Erythroblast (primary cell): ENCODE measurements at places on chromosomes 3 and 15.

DNA sequence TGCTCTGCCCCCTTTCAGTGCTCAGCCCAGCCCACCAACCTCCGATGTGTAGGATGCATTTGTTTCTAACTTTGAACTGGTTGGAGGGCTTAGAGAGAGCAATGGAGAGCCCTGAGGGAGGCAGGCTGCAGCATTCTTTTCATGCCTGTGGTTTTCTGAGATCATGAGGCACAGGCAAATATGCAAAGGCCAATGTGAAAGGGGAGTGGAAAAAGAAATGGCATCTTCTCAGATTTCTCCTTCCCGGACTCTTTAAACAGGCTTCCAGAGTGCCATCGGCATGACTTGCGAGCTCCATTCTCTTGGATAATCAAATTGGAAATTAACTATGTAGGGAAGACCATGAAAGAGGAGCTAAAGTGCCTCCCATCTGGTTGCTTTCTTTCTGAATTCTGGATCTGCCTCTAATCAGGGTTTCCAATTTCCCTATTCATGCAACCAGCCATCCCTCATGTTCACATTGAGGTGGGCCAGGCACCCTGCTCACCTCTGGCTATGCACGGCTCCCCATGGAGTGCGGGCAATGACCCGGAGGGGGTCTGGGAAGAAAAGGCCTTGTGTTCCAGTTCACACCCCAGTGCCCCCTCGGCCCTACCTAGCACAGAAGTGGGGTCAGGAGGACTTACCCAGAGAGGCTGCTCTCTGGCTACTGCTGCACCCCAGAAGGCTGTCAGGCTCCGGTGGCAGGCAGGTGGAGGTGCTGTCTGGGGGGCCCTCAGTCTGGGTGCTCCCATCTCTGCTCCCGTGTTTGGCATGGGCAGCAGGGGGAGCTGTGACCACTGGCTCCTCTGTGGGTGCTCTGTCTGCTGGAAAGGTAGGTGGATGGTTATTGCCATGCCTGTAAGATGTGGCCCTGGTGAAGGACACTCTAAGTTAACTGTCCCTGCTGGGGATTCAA, 16.1 kb downstream of the AMOTL2 start:
- peak; percentile 5 for DNase-seq

DNA sequence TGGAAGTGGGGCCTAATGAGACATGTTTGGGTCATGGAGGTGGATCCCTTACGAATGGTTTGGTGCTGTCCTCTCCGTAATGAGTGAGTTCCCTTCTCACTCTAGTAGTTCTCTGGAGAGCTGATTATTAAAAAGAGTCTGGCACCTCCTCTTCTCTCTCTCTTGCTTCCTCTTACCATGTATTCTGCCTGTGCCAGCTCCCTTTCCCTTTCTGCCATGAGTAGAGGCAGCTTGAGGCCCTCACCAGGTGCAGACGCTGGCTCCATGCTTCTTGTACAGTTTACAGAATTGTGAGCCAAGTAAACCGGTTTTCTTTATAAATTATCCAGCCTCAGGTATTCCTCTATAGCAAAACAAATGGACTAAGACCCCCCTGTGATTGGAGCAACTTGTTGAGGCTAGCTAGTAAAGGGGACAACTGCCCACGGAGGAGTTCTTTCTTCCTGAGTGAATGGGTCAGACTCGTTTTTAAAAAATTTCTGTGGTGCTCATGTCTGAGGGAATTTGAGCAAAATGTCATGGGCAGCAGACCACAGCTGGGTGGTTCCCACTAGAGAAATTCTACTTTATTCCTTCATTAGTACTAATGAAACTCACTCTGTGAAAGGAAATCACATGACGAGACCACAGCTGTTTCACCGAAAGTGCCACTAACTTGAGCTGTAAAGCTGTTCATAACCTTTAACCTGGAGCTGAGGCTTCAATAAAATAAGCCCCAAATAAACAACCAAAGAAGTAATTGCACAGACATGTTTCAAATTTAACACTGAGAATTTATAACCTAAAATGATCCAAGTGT, 210.0 kb downstream of the NFKBIZ start:
- DNase-seq: no peak

DNA sequence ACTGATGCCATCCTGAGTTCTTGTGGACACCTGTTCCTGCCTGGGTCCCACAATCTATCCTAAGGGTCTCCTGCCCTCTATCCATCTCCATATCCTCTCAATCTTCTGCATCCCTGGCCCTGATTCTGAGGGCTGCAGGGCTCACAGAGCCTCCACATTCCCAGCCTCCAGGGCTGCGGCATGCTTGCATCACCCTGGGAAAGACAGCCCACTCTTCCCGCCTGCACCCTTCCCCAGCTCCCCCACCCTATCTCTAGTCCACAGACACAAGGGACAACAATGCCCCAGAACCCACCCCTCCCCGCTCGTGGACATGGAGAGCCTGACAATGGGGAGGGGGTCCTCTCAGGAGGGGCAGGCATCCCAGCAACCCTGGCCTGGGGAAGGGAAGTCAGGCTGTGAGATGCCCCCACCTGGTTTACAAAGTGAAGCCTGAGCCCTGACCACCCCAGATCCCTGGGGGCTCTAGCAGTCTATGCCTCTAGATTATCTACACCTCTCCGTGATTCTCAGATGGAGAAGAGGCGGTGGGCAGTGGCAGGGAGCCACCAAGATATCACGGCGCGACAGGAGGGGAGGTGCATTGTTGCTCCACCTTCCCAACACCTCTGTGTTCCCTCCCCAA, 10.3 kb downstream of the SEMA3G start:
- no peak for DNase-seq

- DNase-seq: no peak
Measured at GRCh38 chr3:194169595-194169994, 33.6 kb downstream of the HES1 start.

DNA sequence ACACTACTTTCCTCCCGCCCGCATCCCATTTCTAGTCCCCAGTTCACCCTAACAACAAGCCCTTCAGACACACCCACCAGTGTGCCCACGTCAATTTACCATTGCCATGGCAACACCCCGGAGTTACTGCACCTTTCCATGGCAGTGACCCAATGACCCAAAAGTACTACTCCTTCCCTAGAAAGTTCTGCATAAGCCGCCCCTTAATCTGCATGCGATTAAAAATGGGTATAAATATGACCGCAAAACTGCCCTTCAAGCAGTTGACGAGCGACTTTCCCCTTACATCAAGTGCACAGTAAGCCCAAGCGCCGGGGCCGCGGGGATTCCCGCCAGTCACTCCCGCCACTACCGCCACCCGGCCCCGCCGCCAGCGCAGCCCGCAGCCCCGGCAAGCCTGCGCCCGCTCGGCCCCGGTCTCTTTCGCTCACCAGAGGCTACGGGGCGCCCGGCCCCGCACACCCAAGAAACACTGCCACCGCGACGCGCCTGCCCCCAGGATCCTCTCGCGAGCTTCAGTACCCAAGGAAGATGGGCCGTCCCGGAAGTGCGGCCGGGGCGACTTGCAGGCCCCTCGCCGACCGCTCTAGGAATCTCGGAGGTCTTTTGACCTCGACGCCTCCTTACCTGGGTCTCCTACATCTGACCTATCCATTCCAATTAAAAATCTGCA, 27.2 kb upstream of the ZNF502 start:
- peak; percentile 49 for DNase-seq

DNA sequence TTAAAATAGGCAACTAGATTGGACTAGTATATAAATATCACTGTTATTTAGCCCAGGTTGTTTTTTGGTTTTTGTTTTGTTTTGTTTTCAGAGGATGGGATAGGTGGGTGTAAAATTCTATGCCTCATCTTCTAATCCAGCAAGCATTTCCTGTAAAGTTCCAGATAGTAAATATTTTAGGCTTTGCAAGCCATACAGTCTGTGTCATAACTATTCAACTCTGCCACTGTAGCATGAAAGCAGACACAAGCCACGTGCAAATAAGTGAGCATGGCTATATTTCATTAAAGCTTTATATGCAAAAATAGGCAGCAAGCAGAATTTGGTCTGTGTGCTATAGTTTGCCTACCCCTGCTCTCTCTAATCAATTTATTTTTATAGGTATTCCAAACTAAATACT, 657.3 kb upstream of the TGFBR2 start:
- no peak for DNase-seq

DNA sequence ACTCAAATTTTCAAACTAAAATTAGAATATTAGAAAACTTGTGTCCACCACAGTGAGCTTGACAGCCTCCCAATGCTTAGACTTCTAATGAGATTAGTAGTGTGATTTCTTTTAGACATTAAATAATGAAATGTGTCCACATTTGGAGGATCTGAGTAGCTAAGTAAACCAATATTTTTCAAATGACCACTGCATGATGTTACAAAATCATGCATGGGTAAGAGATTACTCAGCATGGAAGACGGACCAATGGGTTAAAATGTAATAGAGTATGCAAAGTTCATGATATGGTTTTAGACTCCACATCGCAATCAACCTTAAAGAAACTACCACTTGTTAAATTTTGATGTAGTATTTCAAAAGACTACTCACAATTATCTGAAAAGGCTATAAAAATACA, 130.6 kb downstream of the IMPG2 start:
- no peak for DNase-seq

DNA sequence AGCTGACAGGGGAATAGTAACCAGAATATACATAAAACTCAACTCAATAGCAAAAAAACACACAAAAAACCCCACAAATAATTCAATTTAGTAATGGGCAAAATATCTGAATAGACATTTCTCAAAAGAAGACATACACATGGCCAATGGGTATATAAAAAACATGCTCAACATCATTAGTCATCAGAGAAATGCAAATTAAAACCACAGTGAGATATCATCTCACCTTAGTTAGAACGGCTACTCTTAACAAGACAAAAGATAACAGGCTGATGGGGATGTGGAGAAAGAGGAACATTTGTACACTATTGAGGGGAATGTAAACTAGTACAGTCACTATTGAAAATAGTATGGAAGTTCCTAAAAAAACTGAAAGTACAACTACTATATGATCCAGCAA, 678.6 kb downstream of the MECOM start:
- no peak for DNase-seq

- no peak for DNase-seq
Measured at GRCh38 chr15:97874139-97874538, 86.4 kb upstream of the ARRDC4 start.

GRCh38 chr15:53963801-53964200, 14.4 kb upstream of the UNC13C start:
- no peak for DNase-seq
